Memory B cell (primary cell): ENCODE measurements at places on chromosomes 1 and 21.

- no peak for DNase-seq
Observed at GRCh38 chr1:211198111-211198510, 61.1 kb upstream of the RCOR3 start.

GRCh38 chr1:172041742-172042141, 200.4 kb downstream of the DNM3 start:
- DNase-seq, result no peak

DNA sequence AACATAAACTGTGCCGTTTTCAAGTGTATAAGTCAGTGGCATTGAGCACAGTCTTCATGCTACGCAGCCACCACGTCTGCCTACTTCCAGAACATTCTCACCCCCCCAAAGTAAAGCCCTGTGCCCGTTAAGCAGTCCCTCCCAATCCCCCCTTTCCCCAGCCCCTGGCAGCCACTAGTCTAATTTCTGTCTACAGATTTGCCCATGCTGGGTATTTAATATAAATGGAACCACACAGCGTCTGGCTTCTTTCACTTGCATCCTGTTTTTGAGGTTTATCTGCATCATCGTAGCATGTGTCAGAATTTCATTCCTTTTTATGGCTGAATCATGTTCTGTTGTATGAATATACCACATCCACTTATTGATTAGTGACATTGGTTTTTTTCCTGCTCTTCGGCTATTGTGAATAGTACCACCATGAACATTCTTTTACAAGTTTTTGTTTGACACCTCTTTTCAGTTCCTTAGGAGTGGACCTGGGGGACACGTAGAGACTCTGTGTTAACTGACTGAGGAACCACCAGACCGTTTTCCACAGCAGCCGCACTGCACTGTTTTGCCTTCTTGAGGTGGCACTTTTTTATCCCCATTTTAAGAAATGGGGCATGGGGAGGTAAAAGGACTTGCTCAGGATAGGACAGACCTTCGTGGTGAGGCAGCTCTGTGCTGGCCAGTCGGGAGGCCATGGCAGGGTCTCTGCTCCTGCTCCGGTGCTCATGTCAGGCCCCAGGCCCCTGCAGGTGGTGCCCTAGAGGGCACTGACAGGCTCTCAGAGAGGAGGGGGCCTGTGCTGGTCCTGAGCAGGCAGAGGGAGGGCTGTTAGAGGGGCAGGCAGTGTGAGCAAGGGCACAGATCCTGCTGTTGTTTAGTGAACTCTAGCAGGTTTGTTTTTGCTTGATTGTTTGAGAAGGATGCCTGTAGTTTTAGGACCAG, 123.8 kb downstream of the PCBP3 start:
- no peak for DNase-seq

DNA sequence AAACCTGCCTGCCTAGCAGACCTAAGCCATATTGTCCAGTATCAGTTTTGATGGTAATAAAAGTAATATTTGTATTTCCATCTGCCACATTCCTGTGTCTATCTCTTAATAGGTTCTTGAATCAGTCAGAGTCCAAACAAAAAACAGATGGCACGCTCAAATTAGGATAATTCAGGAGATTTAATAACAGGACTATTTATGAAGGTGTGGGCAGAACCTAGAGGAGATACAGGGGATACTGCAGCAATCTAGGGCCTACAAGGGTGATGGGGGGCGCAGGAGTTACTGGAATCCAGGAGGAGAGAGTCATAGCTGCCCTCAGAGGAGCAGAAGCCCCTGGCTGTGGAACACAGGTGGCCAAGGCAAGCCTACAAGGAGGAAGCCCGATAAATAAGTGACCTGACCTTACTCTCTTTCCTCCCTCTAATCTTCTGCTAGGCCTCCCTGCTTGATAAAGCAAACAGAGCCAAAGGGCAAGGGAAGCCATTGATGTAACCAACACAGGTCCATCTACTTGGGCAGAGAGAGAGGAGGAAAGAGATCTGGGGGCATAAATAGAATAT, 11.9 kb upstream of the HYI start:
- no peak for DNase-seq

GRCh38 chr1:93215322-93215721, 34.8 kb downstream of the CCDC18 start:
- DNase-seq, result no peak

DNA sequence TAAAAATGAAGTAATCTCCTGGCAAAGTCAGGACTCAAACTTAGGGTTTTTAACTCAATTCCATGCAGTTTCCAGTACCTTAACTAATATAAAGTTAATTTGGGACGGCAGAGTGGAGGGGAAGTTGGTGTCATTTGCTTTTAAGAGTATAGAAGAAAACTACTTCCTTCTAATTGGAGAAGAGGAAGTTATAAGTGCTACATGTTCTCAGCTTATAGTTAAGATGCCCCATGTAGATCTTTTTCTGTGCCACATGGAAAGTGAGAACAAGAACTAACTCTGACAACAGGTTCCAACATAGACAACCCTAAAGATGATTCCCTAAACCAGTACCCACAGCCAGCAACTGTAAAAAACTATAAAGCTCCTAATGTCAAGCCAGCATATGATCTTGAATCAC, 11.5 kb downstream of the RRAGC start:
- DNase-seq, result no peak

- no peak for DNase-seq
Observed at GRCh38 chr1:84379917-84380180, 18.4 kb upstream of the DNASE2B start.

GRCh38 chr1:59159557-59160203, 137.2 kb upstream of the FGGY start:
- no peak for DNase-seq

DNA sequence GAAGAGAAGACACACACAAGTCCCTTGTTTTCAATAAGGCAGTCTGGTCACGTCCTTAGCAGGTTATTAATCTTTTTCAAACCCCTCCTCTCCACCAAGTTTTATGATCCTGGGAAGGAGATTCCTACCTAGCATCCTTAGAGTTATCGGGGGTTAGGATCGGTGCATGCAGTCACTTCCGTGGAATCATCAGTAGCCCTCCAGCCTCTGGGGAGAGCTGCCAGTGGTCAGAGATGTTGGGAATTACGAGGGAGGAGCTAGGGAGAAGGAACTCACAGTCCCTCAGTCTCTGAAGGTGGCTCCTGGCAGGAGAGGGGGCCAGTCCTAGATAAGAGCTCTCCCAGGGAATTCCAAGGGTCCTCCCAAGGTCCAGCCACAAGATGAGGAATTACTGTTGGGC, 57.7 kb upstream of the ATP5PO start:
- no peak for DNase-seq

GRCh38 chr1:236948381-236948780, 55.9 kb downstream of the MT1HL1 start:
- no peak for DNase-seq

GRCh38 chr21:44598061-44598460, 2.3 kb upstream of the KRTAP10-7 start:
- no peak for DNase-seq

DNA sequence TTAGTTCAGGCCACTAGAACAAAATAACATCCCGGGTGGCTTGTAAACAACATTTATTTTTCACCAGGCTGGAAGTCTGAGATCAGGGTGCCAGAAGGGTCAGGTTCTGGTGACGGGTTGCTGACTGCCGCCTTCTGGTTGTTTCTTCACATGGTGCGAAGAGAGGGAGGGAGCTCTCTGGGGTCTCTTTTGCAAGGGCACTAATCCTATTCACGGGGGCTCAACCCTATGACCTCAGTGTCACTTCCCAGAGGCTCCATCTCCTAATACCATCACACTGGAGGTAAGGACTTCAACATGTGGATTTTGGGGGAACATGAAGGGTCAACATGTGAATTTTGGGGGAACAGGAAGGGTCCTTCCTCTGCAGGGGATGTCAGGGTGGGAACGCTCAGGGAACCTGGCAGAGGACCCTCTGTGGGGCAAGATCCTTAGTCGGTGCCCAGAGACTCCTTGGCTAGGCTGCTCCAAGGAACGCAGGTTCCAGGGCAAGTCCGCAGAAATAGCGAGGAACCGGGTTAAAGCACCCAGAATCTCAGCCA, 8.7 kb upstream of the C2CD2 start:
- DNase-seq, result no peak

- DNase-seq, result no peak
Observed at GRCh38 chr21:15645830-15646229, 84.0 kb upstream of the USP25 start.

DNA sequence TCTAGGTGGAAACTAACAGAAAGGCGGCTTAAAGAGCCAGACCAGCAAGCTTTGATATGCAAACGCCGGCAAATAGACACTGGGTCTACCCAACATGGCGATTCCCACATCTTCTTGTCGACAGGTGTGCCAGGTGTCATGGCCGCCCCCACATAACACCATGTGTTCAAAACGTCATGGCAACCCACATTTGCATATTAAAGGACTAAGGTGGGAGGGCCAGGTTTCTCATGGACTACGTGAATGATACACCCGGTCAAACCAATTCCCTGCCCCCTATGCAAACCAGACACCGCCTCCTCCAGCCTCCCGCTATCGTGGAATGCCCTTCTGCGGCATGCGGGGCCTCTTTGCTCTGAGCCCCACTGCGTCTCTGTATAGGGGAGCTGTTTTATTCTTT, 41.3 kb downstream of the ICOSLG start:
- DNase-seq, result no peak

GRCh38 chr1:165235777-165236291, 120.7 kb downstream of the LMX1A start:
- no peak for DNase-seq

DNA sequence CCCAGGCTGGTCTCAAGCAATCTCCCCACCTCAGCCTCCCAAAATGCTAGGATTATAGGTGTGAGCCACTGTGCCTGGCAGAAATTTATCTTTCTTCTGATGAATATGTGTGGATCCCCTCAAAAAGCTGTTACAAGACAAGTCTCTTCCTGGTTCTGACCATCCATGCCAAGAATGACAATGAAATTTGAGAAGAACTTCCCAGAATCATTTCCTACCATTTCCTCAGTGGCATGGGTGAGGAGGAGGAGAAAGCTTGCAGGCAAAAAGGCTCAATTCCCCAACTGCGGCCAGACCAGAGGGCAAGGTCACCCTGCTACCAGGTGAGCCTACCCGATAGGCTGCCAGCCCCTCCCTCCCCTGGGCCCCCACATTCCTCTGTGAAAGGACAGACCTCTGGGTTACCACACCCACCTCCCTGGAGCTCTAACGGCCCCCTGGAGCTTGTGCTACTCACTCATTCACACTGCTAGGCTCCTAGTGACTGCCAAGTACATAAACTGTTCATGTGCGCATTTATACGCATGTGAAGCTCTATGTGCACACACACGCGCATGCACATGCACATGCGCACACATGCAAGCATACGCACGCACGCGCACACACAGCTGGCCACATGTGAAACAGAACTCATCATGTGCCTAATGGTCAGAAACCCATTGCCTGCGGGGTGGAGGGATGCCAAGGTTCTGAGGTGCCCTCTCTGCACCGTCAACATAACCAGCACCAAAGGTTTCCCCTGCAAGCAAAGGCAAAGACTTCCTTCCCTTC, 17.0 kb downstream of the MRAP start:
- no peak for DNase-seq

DNA sequence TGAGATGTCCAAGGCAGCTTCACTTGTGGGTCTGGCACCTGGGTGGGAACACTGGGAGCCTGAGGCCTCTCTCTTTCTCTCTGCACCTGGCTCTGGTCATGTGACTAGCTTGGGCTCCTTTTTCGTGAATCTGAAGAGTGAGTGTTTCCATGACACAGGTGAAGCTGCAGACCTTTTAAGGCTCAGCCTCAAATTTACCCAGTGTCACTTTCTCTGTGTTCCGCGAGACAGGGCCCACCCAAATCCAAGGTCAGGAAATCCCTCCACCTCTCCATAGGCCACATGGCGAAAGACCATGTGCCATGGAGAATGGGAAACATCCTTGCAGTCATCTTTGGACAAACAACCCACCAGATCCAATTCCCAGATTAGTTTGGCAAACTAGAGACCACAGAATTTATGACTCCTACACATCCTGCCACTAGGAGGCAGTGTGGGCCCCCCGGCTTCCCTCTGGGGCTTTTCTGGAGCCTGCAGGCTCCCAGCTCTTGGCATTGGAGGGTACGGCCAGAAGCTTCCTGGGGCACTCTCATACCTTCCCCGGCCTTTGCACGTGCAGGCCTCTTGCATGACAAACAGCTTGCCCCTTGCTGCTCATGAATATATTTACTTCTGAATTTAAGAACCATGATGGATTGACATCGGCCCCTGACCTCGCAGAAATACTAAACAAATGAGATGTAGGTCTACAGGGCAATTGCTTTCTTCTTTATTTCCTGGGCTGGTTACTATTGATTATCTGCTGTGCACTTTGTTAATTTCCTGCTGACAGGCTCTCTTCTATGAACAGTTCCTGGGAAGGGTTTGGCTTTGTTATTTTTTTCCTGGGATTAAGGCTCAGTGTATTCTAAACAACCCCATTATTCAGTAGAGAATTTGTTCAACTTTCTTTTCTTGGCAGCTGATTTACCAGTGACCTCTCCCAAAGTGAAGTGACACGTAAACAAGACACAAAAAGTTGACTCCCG, 180.7 kb downstream of the KAZN start:
- peak; percentile 11 for DNase-seq

GRCh38 chr1:231134624-231135023, 27.2 kb upstream of the TRIM67 start:
- DNase-seq, result no peak

DNA sequence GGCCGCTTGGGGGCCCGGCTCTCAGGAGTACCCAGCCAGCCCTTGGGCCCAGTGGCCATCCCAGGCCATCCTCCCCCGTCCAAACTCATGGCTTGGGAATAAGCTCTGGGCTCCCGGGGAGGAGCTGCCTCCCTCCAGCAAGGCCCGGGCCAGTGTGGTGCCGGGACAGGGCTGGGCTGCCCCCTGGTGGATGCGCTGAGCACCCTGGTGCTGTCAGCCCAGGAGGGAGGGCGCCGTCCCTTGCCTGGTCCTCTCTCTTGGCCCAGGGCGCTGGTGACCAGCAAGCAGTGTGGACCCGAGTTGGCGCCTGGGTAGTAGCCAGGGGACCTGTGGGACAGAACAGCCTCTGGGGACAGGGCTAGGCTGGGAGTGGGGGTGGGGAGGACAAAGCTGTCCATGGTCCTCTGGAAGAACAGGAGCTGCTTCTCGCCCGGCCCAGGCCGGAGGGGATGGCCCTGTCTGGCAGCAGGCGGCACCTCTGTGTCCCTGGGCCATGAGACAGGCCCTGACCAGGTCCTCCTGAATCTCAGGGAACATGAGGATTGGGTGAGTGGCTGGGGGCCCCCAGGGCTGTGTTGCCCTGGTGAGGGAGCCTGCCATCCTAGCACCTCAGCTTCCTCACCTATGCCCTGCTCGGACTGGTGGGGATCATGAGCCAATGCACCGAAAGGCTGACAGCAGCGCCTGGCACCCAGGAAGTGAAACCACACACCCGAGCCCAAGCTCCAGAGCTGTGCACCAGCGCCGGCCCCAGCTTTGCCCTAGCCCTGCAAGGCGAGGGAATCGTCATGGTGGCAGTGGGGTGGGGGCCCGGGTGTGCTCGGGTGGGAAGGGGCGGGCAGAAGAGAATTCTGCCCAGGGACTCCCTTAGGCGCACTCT, 9.4 kb downstream of the MORN1 start:
- DNase-seq, result peak; percentile 76
